IMR-90 (cell line): ENCODE measurements at places on chromosomes 2 and 18. TPM values are rescaled to one million over a fixed set of nuclear protein-coding genes. Genes with fewer than 3 reads are reported as not detected.

POTEC gene
- not detected in 2 replicates for total RNA-seq

C2orf69 gene
- total RNA-seq = 4.7 and 11.1 TPM in 2 replicates

TYW5 gene
- total RNA-seq = 3.8 and 6.9 TPM in 2 replicates

ALPI gene
- total RNA-seq = not detected in 2 replicates

GPR55 gene
- not detected in 2 replicates for total RNA-seq

SOWAHC gene
- total RNA-seq = 4.8 and 8.9 TPM in 2 replicates

C18orf32 gene
- total RNA-seq = 3.6 and 4.7 TPM in 2 replicates

CDK15 gene
- 28.9 and 33.0 TPM in 2 replicates for total RNA-seq

DYSF gene
- total RNA-seq = under 0.01 and 0.18 TPM in 2 replicates

LDLRAD4 gene
- total RNA-seq = not detected in 2 replicates

DNA sequence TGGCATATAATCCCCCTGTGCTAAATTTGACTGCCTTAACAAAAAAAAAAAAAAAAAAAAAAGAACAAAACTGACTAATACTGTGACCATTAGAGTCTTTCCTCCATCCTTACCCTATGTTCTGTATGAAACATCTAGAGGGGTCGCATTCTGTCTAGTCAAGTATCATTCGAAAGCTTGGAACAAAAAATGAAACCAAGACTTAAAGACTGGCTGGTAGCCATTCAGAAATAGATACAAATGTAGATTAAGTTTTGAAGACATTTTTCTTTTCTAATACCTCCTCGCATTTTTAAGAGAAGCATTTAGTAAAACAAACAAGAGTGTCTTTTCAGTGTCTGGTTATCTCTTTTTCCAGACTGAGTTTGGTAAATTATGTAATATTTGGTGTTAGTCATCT lies 66.7 kb downstream of the SPATS2L start:
- DNase-seq = no peak

GRCh38 chr2:96197546-96198255 lies 10.9 kb downstream of the STARD7 start:
- DNase-seq = no peak

DNA sequence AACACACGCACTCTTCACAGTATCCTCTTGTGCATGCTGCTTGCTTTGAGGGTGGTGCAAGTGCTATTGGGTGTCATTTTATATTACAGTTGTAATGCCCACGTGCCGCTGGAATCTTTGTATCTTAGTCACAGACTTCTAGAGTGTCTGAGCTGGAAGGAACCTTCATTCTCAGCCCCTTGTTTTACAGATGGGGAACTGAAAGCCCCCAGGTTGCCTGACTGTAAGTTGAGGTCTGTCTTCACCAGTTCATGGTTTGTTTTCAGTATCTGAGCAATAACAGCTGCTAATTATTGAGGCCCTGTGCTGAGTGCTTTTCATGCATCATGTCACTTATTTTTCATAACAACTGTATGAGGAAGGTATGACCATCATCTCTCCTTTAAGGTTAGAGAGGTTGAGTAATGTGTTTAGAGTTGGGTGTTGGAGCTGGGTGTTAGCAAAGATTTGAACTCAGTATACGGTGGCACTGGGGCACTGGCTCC lies 77.0 kb downstream of the PRKCE start:
- DNase-seq = no peak

DNA sequence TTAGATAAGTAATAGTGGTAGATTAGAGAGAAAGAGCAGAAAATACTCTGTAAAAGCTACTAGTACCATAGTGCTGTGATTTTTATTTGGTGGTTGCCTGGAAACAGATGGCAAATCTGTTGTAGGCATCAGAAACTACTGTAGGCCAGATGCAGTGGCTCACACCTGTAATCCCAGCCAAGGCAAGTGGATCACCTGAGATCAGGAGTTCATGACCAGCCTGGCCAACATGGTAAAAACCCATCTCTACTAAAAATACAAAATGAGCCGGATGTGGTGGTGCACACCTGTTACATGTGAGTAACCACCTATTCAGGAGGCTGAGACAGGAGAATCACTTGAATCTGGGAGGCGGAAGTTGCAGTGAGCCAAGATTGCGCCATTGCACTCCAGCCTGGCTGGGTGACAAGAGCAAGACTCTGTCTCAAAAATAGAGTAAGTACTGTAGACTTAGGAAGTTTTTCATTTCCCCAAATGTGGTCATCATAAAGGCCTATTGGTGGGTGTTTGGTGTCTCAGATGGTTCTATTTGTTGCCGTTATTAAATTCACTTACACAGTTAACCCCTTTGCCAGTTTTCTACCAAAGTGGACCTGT lies 79.6 kb downstream of the SPTBN1 start:
- DNase-seq = no peak

GRCh38 chr2:232365621-232366321 lies 12.8 kb upstream of the ALPP start:
- peak; percentile 21 for DNase-seq

DNA sequence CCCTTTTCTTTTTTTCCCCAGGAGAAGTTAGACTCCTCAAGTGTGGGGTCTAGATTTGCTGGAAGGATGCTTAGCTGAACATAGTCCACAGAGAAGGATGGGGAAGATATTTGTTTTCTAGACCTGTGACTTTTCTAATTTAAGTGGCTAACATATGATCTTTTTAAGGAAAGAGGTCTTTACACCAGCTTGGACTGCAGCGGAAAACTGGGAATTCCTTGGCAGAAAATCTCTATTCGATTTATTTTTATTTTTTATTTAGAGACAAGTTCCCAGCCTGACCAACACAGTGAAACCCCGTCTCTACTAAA lies 148.4 kb downstream of the MYCN start:
- DNase-seq = no peak

GRCh38 chr2:84283506-84283905 lies 175.6 kb downstream of the SUCLG1 start:
- no peak for DNase-seq

GRCh38 chr2:158561054-158561453 lies 104.3 kb downstream of the PKP4 start:
- no peak for DNase-seq

- DNase-seq = no peak
Observed at GRCh38 chr2:70903171-70903570, 32.5 kb upstream of the ATP6V1B1 start.

DNA sequence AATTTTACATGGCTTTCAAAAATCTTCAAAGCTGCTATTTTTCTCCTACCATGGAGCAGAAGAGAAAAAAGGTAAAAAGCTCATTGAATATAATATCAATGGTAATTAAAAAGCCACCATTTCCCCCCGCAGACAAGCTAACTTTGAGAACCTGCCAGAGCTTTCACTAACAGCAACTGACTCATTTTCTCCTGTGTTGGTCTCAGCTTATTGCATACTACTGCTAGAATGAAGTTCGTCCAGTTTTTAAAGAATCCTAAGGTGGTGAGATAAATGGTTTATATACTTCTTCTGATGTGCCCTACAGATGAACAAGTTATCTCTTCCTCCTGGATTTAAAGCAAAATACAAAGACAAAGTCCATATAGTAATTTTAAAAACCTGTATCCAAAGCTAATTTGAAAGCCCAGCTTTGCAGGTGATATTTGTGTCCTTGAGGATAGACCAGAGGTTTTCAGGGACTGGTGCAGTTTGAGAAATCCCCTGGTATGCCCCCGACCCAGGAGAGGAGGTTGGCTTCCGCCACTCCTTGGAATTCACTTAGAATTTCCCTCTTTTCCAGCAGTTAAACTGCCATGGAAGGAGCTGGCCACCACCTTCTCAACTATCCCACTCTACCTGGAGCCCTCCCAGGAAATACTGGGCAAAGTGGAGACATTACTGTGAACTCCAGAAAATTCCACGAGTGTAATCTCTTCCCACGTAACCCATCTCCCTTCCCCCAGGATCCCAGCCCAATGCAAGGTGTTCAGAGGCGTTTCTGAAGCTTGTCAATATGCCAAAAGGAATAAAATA lies 17.5 kb downstream of the YPEL5 start:
- DNase-seq = peak; percentile 19

GRCh38 chr2:53785366-53785765 lies 1.4 kb downstream of the ASB3 start:
- no peak for DNase-seq

DNA sequence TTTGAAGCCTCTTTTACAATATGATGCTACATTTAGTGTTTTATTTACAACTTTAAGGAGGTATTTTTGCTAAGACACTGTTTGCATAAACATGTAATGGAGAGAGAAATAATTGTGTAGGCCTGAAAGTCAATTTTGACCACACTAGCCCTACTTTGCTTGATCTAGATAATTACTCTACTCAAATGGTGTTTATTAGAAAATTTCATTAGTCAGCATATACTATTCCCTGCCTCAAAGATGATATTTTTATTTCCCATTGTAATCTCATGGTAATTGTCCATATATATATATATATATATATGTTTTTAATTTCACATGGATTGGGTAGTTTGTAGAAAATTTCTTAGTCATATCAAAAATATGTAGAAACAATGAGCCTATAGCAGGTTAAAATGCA lies 632.2 kb downstream of the SATB2 start:
- DNase-seq = no peak

DNA sequence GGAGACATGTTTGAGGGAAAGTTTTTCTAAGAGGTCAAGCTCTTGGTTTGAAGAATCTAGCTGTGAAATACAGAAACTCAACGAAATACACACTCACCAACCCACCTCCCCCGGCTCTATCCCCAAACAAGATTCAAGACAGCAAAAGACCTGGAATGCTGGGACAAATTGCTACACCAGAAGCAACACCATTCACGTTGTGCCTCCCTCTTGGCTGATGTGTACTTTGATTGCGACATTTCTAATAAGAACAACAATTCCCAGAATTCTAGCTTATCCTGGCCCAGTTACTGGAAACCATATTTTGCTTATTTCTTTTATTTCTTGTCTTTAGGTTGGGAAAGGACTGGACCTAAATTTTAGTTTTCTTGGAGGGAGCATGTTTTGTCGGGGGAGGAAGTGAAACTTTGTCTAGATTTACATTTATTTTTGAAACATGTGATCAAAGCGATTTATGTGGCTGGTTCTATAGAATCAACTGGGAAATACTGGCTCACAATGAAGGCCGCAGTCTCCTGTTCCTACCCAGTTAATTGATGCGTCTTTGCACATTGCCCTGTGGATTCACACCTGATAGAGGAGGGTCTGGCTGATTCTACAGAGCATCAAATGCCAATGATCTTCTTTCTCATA lies 29.6 kb upstream of the LPIN1 start:
- peak; percentile 26 for DNase-seq

GRCh38 chr18:46700066-46700824 lies 43.2 kb upstream of the LOXHD1 start:
- no peak for DNase-seq

DNA sequence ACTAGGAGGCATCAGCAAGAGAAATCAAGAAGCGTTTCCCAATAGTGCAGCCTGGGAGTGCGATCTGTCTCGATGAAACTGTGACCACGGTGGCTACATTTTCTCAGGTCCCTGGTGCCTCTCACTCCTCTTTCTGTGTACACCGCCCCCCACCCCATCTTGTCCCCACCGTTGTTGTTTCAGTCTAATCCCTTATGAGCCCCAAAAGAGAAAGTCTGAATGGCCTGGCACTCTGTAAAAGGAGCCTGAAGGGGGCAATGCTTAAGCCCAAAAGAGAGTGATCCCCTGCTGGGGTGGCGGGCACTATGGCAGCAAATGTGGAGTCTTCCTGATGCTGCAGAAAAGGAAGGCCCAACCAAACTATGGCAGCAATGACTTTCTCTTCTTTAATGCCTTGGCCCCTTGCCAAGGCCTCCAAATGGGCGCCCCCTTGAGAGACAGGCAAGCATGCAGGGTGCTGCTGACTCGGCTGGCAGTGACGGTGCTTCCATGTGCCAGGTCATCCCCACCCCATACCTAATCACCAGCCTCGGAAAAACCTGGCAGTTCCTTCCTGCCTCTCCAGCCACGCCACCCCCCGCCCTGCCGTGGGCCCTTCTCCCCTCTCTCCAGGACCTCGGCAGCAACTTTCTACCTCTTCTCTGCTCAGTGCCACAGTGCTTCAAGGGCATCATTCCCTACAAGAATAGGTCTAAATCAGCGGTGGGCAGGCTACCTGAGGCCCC lies 123.0 kb downstream of the CYP26B1 start:
- no peak for DNase-seq

GRCh38 chr2:42125841-42126594 lies 43.1 kb upstream of the EML4 start:
- DNase-seq = no peak

GRCh38 chr2:163198972-163199371 lies 360.4 kb upstream of the KCNH7 start:
- DNase-seq = no peak

GRCh38 chr18:4748975-4749374 lies 293.9 kb upstream of the DLGAP1 start:
- DNase-seq = no peak

DNA sequence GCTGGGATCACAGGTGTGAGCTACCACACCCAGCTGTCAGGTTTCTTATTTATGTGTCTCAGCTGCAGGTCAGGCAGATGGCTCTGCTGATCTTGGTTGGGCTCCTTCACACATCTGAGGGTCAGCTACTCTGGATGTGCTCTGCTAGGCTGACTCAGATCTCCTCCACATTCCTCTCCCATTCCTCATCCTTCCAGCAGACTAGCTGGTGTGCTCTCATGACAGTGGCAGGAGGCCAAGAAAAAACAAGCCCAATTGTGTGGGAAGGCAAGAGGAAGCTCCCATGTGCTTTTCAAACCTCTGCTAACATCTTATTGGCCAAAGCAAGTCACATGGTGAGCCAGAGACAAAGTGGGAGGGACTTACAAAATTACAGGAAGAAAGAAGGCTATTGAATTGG lies 11.7 kb upstream of the MSH6 start:
- peak; percentile 97 for DNase-seq

DNA sequence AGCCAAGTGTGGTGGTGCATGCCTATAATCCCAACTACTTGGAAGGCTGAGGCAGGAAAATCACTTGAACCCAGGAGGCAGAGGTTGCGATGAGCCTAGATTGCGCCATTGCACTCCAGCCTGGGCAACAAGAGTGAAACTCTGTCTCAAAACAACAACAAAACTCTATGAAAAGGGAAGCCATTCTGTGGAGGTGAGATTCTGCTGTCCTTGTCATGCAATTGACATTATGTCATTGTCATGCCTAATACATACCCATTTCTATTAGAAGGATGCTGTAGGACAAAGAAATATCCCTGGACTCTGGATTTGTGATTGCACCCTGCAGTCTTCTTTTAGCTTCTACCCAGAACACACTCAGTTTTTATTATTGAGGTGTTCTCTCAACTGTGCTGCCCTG lies 8.6 kb downstream of the RASGRP3 start:
- no peak for DNase-seq

DNA sequence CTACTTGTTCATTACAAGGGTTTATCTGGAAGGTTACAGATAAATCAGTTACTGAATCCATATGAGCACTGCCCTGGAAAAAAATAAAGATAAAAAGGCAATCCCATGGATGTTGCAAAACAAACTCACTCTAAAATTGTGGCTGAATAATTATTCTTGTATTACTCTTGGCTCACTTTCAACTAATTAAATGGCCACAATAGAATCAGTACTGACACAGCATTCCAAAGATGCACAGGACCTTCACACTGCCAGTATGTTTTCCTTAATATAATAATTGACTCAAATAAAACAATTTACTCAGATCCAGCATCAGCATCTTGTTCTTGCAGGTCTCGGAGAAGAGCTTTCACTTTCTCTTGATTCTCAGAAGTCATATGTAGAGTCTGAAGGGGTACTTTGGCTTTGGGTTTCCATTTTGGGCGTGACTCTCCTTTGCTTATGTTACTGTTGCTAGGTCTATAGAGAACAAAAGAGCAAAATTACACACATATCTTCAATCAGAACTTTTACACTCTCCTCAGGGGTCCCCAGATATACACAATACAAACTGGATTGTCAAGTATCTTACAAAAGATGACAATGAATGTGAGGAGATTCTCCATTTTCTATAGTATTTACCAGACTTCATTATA lies 12.6 kb downstream of the DHX57 start:
- DNase-seq = no peak
